ENCODE measurements at places on chromosomes 5 and 9.

GRCh38 chr9:127918183-127919107 is 1.6 kb upstream of the ST6GALNAC4 start:
- no peak for DNase-seq

DNA sequence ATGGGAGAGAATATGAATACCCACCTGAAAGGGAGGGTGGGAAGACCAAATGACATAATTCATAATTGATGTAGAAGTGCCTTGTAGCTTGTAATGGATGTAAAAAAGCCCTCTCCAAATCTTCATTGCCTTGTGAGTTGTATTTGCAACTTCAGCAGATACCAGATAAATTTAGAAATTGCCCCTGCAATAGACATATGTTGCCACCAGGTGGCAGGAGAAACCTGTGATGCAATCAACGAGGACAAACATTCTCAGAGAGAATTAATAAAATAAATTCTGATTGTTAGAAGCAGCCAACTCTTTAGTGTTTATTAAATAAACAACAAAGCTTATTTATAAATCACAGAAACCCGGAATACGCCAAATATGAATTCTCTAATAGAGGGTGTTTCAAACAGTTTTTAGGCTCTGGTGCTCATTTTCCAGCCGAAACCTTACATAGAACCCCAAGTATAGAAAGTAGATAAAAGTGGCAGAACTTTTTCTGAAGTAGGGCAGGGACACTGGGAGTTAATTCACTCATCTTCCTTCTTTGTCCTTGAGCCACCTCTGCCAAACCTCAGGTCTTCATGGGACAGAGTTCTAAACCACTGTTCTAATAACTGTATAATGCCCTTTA is 147.8 kb downstream of the TMEM38B start:
- DNase-seq: no peak

- no peak for DNase-seq
These were observed 24.4 kb downstream of the NPR3 start for GRCh38 chr5:32735512-32735911.

DNA sequence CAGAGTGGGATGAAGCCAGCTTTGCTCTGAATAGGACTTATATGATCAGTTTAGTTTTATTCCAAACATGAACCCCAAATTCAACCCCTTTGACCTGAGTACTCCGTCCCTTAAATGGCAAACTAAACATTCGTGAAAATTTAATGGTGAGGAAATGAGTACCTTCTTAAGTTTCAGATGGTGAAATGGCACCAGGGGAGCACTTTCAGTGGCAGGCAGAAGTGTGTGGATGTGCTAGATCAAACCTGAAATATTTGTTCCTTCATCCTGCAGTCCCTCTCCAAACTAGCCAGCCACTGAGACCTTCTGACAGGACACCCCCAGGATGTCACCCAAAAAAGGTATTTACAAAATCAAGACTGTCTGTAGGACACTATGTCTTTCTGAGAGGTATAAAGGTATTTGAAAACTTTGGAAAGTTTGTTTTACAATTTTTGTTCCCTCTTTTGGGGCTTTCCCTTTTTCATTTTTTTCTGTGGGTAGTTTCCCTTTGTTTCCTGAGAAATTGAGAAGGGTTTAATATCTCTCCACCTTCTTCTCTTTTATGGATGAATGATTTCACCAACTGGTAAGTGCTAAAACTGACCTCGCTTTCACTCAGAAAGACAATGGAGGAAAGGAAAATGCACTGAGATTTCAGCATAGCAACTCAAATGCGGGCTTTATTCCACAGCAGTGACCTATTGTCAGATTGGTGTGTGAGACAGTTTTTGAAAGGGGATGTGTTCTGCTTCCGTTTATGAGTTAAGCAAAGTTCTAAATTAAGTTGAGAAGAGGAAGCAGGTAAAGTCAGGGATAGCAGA is 127.1 kb downstream of the TMC1 start:
- no peak for DNase-seq

DNA sequence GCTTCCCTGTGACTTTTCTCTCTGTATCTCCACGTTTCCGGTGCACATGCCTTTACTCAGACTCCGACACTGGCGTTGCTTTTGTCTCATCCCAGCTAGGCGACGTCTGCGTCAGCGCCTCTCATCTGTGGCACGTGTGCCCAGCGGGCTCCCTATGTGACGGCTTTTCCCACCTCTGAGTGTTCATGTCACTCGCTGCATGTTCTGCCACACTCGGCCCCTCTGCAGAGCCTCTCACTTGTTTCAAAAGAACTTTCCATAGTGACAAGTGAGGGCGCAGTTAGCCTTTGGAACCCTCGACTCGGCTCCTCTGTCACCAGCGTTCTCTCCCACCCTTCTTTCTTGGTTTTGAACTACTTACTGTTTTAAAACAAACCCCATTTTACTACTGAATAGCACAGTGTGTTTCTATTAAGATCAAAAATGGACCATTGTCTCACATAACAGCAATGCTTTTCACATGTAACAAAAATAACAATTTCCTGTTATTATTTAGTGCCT is 113.4 kb upstream of the CACNA1B start:
- DNase-seq: no peak

GRCh38 chr5:75363111-75363510 is 26.1 kb downstream of the HMGCR start:
- no peak for DNase-seq

GRCh38 chr5:168317096-168317520 is 25.7 kb downstream of the WWC1 start:
- DNase-seq: no peak

DNA sequence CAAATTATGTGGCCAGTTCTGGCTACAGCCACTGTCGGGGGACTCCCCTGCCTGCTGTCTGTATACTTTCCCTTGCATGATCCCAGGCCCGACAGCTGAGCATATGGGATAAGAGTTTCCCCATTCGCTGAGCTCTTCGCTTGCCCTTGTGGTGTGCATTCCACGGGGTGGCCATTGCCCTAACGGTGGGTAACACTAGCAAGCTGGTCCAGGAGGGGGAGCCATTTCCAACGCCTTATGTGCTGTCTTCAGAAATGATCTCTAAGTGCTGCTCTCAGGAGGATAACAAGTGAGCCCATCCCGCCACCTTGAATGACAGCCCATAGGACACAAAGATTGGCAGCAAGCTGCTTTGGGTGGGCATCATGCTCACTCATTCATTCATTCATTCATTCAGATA is 190.9 kb downstream of the FSTL4 start:
- DNase-seq: no peak

GRCh38 chr9:134295746-134296250 is 30.5 kb upstream of the RXRA start:
- DNase-seq: no peak

GRCh38 chr5:173703466-173703865 is 87.0 kb upstream of the BOD1 start:
- DNase-seq: no peak

DNA sequence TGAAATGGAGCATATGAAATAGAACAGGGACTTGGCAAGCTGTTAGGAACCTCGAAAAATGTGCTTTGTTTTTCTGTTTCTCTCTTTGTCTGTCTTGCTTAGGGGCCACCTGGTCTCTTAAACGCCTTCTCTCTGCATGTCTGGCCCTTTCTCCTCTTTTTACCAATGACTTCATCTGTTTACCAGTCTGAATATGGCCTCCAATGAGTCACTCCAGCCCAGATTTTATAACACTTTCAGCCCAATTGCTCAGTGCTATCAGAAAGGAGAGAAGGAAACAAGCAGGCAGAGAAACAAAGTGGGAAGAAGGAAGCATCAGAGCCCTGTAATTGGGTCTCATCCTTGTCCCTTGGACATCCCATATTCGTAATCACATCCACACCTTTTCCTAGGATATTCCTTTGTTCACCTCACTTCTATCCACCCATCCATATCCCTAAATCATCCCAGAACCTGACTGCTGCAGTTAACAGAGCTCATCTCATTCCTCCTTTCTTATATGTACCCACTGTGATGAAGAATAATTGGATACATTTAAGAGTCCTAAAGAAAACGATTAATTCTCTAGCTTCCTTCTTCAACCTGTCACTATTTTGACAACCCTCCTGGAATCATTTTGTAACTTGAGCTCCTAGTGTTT is 151.8 kb upstream of the GPR151 start:
- no peak for DNase-seq

DNA sequence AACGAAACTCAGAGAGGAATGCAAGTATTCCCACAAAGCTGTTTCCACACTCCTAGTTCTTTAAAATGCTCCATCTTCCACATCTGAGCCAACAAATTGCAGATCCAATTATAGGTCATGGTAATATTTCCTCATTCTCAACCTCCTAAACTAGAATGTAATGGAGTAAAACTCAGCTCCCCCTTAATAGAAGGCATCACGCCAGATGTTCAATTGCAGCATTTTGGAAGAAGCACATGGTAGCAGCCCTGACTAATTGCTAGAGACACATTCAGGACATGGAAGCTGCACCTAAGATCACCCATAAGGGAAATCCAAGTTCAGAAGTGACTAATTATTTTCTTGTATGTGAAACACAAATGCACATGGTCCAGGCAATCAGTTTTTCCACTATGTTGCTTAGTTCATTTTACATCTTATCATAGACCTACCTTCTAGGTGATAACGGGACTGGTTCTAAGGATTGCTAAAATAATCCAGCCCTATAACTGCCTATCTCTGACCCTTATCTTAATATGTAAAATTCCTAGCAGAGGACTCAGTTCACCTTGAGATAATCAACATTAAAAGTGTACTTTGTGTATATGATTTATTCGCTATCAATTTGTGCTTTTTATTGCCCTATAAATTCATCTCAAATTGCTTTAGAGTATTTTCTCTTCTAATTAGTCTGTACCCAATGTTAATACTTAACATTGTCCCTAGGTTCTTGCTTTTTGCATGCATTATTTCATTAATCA is 75.1 kb downstream of the GABRB2 start:
- no peak for DNase-seq

- DNase-seq: no peak
These were observed 855 bp upstream of the ARHGAP26 start for GRCh38 chr5:142769251-142769792.

- DNase-seq: no peak
These were observed 259.7 kb downstream of the MED10 start for GRCh38 chr5:6118691-6119090.

DNA sequence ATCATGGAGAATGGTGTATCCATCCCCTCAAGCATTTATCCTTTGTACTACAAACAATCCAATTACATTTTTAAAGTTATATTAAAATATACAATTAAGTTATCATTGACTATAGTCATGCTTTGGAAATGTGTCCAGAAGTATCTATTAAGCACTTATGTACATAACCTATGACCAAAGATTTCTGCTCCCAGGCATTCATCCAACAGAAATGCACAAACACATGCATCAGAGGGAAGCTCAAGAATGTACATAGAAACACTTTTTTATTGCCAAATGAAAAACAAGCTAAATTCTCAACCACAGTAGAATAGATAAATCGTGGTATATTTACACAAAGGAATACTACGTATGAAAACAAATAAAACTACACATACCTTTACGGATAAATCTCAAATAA is 700.5 kb upstream of the ZNF608 start:
- no peak for DNase-seq
